ENCODE measurements at places on chromosomes 11 and 22. TPM values are rescaled to one million over a fixed set of nuclear protein-coding genes. Genes with fewer than 3 reads are reported as not detected.

Gene TRIM49B
- total RNA-seq: not detected

Gene ANGPTL5
- 0.39 TPM for total RNA-seq

Gene ACTN3
- 13.5 TPM for total RNA-seq

Gene DGKZ
- total RNA-seq: 30.4 TPM

Gene PLAAT4
- 3.5 TPM for total RNA-seq

Gene CASP5
- total RNA-seq: 0.39 TPM

Gene H19
- total RNA-seq: 7,961 TPM

Gene ARHGAP8
- total RNA-seq: 0.99 TPM

Gene CARD18
- total RNA-seq: 37.0 TPM

Gene SCUBE2
- total RNA-seq: 15.7 TPM

Gene C22orf15
- 0.30 TPM for total RNA-seq

Gene C11orf91
- total RNA-seq: not detected

Gene MPPED2
- total RNA-seq: 9.0 TPM

Gene GGA1
- 29.9 TPM for total RNA-seq

Gene TEX54
- not detected for total RNA-seq

Gene FOLH1
- 1.5 TPM for total RNA-seq

Gene TSKU
- 19.9 TPM for total RNA-seq

Gene ARHGAP20
- 7.6 TPM for total RNA-seq

Gene DNAJC4
- 15.2 TPM for total RNA-seq

Gene CD3G
- 0.10 TPM for total RNA-seq

Gene MRE11
- total RNA-seq: 24.9 TPM

Gene MMP8
- 8.4 TPM for total RNA-seq

Gene ASPHD2
- 0.89 TPM for total RNA-seq

Gene PCNX3
- 8.6 TPM for total RNA-seq

Gene KRTAP5-4
- total RNA-seq: 0.79 TPM

Gene FOLR1
- 0.69 TPM for total RNA-seq

Gene BIK
- total RNA-seq: 3.6 TPM

Gene APOBEC3B
- 3.1 TPM for total RNA-seq

Gene ARHGEF17
- 20.9 TPM for total RNA-seq

Gene OR2AG2
- 0.10 TPM for total RNA-seq

Gene MMP13
- total RNA-seq: not detected

Gene P4HA3
- 0.79 TPM for total RNA-seq

Gene TIMP3
- total RNA-seq: 89.6 TPM

Gene SPTBN2
- total RNA-seq: 73.2 TPM

Gene OR6T1
- not detected for total RNA-seq

Gene KCNJ4
- total RNA-seq: 0.30 TPM

Gene CDKN1C
- total RNA-seq: 53.0 TPM

Gene TMX2
- total RNA-seq: 33.8 TPM

Gene OR8D2
- not detected for total RNA-seq

Gene CHRNA10
- total RNA-seq: 0.20 TPM

Gene KCNE3
- 3.9 TPM for total RNA-seq

Gene APOL1
- total RNA-seq: 1.9 TPM

Gene OR5P2
- total RNA-seq: not detected

Gene HTR3A
- total RNA-seq: 0.99 TPM

Gene HORMAD2
- total RNA-seq: not detected

Gene JAML
- 12.2 TPM for total RNA-seq

Gene TSPAN32
- total RNA-seq: 1.2 TPM

Gene OR6A2
- 0.20 TPM for total RNA-seq

Gene CCDC87
- total RNA-seq: 0.10 TPM

Gene CRYAB
- total RNA-seq: 43.2 TPM

Gene SCUBE1
- total RNA-seq: 0.20 TPM

Gene DYNC2H1
- total RNA-seq: 51.6 TPM

Gene DDI1
- not detected for total RNA-seq

Gene SLC16A8
- total RNA-seq: 0.69 TPM

Gene FGF4
- not detected for total RNA-seq

Gene AIFM3
- 0.20 TPM for total RNA-seq

Gene TCN1
- total RNA-seq: 12.0 TPM

Gene CCDC89
- 1.8 TPM for total RNA-seq

Gene SESN3
- total RNA-seq: 70.0 TPM
